ENCODE measurements at places on chromosomes 1 and 21.

GRCh38 chr1:232174306-232174705 lies 455.6 kb downstream of the SIPA1L2 start:
- no peak for DNase-seq

DNA sequence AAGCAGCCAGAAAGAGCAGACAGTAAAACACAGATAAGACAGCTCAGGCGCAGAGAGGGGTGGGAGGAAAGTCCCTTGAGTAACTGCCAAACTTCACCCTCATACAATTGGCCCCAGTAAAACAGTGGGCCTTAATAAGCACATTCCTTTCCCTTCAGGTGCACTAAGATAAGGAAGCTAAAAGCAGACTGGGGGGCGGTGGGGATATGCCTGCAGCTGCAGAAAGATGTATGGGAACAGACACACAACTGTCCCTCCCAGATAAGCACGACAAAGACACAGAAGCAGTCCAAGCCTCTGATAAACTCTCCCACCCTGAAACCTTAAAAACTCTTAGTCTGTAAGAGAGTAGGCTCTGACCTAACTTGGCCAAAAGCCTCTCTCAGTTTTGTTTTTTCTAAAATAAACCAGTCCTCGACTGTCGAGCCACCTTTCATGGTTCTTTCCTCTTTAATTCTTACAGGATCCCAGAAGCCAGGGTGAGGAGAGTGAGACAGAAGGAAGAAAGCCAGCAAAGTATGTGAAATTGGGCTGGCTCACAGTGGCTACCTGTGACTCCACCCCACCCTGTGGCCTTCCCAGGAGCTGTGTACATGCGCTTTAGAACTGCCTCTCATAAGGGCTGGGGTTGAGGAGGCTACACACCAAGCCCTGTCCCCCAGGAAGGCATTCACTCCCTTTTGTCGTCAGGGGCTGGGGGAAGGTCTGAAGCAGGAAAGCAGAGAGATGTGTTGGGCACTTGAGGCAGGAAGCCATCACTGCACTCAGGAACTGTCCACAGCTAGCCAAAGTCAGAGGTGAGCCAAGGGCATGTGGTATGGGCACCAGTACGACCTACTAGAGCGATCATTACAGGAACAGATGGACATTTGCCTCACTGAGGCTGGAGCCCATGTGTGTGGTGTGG lies 4.6 kb downstream of the PGLYRP4 start:
- no peak for DNase-seq

DNA sequence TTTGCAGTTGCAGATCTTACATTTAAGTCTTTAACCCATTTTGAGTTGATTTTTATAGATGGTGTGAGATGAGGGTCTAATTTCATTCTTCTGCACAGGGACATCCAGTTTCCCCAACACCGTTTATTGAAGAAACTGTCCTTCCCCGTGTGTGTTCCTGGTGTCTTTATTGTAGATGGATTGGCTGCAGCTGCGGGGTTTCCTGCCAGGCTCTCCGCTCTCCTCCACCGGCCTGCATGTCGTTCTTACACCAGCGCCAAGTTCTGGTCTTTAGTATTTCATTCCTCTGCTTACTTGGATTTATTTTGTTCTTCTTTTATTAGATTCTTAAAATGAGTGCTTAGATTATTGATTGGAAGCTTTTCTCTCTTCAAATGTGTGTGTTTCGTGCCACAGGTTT lies 98.9 kb upstream of the COL6A1 start:
- no peak for DNase-seq

DNA sequence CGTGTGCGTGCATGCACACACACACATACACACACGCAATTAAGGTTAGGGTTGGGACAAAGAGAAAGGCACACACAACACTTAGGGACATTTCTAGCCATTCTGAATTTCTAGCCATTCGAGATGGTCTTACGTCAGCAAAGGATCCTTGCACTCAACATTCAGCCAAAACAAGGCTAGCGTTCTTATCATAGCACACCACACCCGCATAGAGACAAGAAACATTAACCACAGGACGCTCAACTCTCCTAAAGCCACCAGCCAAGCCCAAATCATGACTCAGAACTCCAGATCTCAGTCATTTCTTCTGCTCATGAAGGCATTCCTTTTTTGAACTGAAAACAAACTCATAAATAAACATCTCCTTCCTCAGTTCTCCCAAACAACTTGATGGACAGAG lies 106.8 kb downstream of the LMO4 start:
- DNase-seq = peak; percentile 85

DNA sequence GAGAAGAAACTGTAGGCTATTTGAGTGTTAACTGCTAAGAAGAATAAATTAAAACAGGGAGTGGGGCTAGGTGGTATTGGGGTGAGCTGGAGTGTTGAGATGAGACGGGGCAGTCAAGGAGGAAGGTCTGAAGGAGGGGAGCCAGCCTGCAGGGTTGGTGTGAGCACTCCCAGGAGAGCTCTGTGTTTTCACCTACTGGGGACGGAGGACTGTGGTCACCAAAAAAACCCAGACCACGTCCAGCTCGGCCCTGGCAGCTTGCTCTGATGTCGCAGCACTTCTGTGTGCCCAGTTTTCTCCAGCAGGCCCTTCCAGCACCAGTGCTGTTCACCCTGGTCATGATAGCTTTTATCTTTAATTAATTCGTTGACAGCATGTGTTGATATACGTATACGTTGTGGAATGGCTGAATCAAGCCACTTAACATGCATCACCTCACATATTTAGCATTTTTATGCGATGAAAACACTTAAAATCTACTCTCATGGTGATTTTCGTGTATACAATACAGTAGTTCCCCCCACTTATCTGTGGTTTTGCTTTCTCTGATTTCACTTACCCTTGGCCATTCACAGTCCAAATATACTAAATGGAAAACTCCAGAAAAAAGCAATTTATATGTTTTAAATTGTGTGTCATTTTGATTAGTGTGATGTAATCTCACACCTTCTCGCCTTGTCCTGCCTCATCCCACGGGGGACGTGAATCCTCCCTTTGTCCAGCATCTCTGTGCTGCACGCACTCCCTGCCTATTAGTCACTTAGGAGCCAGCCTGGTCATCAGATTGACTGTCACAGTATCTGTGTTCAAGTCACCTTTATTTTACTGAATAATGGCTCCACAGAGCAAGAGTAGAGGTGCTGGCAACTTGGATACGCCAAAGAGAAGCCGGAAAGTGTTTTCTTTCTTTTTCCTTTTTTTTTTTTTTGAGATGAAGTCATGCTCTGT lies 12.3 kb downstream of the FAM3B start:
- DNase-seq = no peak

GRCh38 chr21:34883491-34884271 lies 165.4 kb downstream of the RUNX1 start:
- DNase-seq = no peak

GRCh38 chr21:46386734-46387088 lies 62.8 kb downstream of the PCNT start:
- no peak for DNase-seq

- no peak for DNase-seq
Measured at GRCh38 chr1:7632176-7632575, 138.9 kb upstream of the VAMP3 start.

DNA sequence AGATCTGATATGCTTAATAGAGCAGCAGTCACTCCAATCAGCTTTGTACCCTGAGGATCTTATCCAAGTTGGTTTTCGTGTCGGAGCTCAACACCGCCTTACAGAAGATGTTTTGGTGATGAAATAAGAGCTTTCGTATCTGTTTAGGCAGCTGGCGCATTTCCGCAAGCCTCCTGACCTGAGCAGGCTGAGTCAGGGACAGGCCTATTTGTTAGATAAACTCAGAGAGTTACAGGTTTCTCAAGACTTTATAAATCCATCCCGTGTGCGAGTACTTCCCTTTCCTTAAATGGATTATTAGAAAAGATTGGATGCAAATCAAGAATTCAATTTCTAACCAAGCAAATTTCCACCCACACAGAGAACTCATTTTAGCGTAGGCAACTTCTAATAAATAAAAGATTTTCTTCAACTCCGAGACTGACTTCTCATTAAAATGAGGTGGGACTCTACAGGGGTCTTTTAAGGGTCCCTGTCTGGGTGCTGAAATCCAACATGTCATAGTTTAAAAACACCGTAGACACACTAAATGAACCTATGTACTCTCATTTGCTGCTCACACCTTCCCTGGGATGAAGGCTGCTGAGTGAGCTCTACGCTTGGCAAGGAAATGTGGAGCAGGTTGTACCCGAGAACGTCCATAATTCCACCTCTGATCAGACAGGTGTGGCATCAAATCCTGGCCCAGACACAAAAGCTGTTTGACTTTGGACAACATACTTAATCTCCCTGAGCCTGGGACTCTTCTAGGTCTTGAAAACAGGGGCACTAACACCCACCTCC lies 106.9 kb upstream of the F3 start:
- DNase-seq = peak; percentile 100

DNA sequence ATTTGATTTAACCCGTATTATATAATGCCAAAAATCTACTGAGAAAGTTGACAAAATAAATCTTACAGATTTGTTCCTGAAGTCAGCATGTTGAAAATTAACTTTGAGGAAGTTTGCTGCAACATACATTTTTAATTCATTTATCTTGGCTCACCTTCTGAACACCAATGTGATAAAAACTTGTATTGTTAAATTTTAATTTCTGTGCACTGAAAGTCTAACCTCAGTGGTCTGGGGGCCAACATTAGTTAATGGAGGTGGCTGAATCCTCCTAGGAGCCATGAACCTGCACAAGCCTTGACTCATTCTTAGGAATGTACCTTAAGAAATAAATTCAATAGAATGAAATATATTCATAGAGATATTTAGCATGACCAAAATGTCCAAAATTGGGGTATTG lies 95.3 kb downstream of the ADSS2 start:
- no peak for DNase-seq

- no peak for DNase-seq
Measured at GRCh38 chr1:51663105-51663504, 46.2 kb downstream of the OSBPL9 start.

DNA sequence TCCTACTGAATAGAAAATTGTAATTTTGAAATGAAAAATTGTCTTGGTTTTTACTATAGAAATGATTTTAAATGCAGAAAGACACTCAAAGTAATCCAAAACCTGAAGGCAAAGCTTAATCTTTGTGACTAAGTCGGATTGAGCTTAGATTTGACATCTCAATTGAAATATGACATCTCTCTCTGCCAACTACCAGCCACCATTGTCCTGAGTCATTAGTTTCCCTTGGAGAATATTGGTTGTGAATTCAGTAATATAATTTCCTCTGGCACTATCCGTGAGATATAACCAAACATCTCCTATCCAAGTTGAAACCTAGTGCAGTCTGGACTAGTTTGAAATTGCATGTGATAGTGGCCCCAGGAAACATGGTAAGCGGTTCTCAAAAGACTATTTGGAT lies 37.1 kb downstream of the PLA2G4A start:
- DNase-seq = no peak

DNA sequence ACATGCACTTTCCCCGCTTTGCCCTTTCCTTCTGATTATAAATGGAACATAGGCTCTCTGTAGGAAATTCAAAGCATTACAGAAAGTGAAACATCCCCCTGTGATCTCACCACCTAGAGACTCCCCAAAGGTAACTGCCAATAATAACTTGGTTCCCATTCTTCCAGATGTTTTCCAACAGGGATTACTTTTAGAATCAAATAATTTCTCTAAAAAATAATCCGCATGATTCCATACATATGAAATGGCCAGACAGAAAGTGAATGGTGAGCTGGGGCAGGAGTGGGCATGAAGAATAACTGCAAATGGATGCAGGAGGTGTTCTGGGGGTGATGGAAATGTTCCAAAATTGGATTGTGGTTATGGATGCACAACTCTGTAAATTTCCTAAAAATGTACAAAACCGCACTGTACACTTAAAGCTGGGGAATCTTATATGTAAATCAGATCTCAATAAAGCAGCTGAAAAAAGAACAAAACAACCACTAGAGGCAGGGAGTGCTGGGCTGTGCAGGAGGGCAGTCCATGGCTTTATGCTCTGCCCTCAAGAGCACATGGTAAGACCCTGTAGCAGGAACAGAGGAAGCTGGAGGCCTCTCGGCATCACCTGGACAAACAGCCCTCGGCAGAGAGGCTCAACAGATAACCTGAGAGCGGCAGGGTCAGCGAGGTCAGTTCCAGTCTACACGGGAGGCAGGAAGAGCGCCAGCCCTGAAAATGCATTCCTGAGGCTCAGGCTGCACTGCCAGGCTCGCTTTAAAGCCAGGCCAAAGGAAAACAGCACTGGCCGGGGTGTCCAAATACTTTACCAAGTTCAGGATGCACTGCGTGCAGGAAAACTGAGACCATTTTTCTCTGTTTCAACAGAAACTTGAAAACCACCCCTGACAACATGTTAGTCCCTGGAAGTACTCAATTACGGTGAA lies 39.7 kb downstream of the CAPZB start:
- DNase-seq = peak; percentile 62

DNA sequence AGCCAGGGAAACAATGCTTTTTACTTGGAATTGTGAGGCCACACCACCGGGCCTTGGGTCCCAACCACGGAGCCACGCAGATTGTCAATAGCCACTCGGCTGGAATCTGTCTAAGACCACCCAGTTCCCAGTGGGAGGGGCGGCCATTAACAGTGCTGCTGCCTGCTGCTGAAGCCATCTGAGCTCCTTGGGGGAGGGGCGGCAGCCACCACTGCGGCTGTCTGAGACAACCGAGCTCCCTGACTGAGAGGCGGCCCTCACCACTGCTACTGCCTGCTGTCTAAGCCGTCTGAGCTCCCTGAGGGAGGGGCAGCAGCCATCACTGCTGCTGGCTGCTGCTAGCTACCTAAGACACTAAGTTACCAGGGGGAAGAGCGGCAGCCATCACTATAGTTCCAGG lies 64.3 kb downstream of the DMRTA2 start:
- no peak for DNase-seq

- no peak for DNase-seq
Measured at GRCh38 chr1:1332774-1333480, 1.8 kb downstream of the TAS1R3 start.

Data from fibroblast of villous mesenchyme (primary cell).